ENCODE measurements at places on chromosomes 3 and 15. TPM values are rescaled to one million over a fixed set of nuclear protein-coding genes. Genes with fewer than 3 reads are reported as not detected.

The SPINT1 gene
- 729 TPM for total RNA-seq

The ZIC1 gene
- total RNA-seq: not detected

The BSN gene
- not detected for total RNA-seq

The CCDC54 gene
- not detected for total RNA-seq

The MESP1 gene
- 12.4 TPM for total RNA-seq

DNA sequence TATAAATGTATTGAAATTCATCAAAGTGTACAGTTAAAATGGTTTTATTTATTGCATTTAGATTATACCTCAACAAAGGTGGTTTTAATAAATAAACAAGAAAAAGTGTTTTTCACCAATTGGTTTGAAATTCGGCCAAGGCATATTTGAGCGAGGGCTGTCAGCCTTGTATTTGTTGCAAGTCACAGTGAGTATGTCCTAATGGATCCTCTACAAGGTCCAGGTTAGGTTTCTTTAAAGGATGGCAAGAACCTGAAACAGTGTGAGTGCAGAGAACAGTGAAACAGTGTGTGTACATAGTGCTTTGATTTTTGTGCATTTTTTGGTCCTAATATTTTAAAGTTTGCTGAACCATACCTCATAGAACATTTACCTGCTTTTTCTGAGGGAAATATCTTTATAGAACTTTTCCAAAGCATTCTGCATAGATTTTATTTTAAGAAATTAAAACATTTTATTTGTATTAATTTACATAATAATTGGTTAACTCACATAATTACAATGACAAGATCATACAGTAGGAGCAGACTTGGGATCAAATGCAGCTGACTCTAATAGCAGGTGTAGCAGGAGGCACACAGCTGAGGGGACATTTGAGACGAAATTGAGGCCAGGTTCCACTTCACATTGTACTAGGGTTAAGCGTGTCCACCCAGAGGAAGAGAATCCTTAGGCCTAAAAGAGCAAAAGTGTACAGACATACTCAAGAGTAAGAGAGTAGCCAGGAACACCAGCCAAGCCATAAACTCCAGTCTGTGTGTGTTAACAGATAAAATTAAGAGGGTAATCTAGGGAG lies 428.8 kb upstream of the TPRG1 start:
- H3K36me3 ChIP-seq: no peaks in the 10 kb centered on the region
- H3K4me3 ChIP-seq: no peak overlapping the region
- H3K4me1 ChIP-seq: no peaks in the 10 kb centered on the region

GRCh38 chr3:54122324-54123002 lies at the start of gene CACNA2D3:
CACNA2D3 (plus strand) TSS chr3:54122552.
- peak within 1 kb of the TSS; percentile 68 for H3K4me3 ChIP-seq
- DNase-seq: peak; percentile 26
- H3K27me3 ChIP-seq: peaks cover 94% of the 10 kb centered on the region
- H3K4me1 ChIP-seq: peaks cover 13% of the 10 kb centered on the region
- H3K27ac ChIP-seq: peak within 1 kb of the TSS; percentile 65

GRCh38 chr3:32147509-32147908 lies 41.1 kb downstream of the GPD1L start:
- H3K36me3 ChIP-seq: no peaks in the 10 kb centered on the region
- H3K27ac ChIP-seq: no peak overlapping the region
- H3K27me3 ChIP-seq: no peaks in the 10 kb centered on the region
- H3K4me3 ChIP-seq: no peak overlapping the region
- H3K4me1 ChIP-seq: no peaks in the 10 kb centered on the region
- no peak for DNase-seq

DNA sequence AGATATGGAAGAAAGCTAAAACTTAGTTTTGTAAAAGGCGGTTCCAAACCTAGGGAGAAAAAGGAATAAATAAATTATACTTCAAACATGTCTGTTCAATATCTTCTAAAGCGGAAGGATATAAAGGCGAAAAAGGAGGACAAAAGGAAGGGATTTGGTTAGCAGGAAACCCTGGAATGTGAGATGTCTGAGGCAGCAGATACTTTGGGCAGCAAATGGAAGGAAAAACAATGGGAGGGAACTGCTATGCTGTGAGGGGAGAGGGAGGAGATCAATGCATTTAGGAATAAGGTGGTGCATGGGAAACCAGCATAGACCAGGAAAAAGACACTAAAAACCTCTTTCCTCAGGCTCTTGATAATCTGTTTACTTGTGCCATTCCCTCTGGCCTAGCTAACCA lies 120.8 kb downstream of the DNAH12 start:
- no peaks in the 10 kb centered on the region for H3K36me3 ChIP-seq
- no peaks in the 10 kb centered on the region for H3K4me1 ChIP-seq
- H3K27me3 ChIP-seq: no peaks in the 10 kb centered on the region
- H3K27ac ChIP-seq: no peak overlapping the region

DNA sequence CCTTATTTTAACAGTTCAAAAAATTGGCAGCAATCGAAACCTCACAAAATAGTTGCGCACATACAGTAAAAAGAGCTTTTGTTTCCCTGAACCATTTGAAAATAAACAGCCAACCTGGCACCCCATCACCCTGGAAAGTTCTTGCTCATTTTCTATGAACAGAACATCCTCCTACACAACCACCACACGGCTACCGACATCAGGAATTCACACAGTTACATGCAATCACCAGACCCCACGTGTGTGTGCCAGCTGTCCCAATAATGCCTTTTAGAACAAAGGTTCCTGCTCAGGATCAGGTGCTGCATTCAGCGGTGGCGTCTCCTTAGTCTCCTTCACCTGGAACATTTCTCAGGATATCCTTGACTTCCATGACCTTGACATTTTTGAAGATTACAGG lies 186.5 kb downstream of the KLF13 start:
- H3K4me3 ChIP-seq: no peak overlapping the region
- H3K27ac ChIP-seq: no peak overlapping the region
- peaks cover 4% of the 10 kb centered on the region for H3K4me1 ChIP-seq
- H3K36me3 ChIP-seq: no peaks in the 10 kb centered on the region
- DNase-seq: no peak

DNA sequence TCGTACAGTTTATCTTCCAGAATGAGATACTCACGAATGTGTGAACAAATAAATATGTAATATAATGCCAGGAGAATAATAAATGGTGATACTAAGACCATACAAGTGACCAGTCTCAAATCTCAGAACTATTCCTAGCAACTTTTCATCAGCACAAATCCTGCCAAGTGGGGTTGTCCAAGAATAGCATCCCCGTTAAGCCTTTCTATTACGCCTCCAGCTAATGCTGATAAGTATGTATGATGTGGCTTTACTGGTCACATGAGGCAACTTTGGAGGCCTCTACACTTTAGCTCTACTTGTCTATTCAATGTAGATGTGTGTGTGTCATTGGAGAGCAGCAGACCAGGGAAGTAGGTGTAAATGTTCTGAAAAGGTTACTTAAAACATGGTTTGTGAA lies 129.5 kb downstream of the KCNMB2 start:
- no peak overlapping the region for H3K27ac ChIP-seq
- no peaks in the 10 kb centered on the region for H3K36me3 ChIP-seq
- no peak for DNase-seq
- no peaks in the 10 kb centered on the region for H3K27me3 ChIP-seq
- H3K4me1 ChIP-seq: no peaks in the 10 kb centered on the region

DNA sequence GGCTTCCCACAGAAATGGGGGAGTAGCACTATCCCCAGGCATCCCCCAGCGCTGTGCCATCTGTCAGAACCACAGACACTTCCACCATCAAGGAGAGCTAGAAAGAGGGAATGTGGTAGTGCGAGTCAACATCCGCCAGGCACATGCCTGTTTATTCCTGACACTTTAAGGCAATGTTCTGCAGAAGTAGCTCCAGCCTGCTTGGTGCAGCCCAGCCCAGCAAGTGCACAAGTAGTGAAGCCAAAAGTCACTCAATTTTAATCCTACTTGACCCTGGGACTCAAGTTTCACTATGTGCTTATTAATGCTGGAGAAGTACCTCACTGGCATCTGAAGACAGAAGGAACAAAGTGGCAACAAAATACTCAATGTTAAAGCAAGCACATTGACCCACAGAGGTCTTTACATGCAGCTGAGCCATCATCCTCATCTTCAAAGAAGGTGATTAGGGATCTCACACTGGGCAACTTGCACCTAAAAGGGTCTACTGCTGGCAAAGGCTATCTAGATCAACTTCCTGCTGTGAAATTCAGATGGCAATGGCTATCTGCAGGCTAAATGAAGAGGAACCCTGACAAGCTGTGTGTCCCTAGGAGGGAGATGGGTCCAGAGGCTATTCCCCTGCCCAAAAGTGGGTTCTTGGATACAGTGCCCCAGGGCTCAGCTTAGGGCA lies 61.4 kb upstream of the CLDN18 start:
- no peaks in the 10 kb centered on the region for H3K27me3 ChIP-seq
- no peak for DNase-seq
- H3K27ac ChIP-seq: no peak overlapping the region
- H3K36me3 ChIP-seq: no peaks in the 10 kb centered on the region

DNA sequence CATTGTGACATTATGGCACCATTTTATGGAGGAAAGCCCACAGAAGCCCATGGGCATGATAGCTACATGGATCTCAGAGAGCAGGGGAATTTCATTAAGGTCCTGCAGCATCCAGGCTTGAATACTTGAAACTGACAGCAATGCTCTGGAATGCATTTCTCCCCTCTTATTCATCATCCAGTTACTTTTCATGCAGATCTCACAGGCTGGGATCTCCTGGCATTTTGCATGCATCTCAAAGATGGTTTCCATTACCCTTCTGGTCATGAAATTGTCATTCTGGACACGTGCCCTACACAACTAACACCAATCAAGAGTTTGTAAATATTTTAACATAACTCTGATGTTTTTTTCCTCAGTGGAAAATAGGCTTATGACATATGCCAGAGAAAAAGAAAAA lies 32.4 kb downstream of the VGLL3 start:
- peaks cover 3% of the 10 kb centered on the region for H3K4me1 ChIP-seq
- H3K36me3 ChIP-seq: no peaks in the 10 kb centered on the region
- H3K27me3 ChIP-seq: no peaks in the 10 kb centered on the region

All from transverse colon (tissue), 4 donors.